ENCODE measurements at places on chromosomes 1 and 21. TPM values are rescaled to one million over a fixed set of nuclear protein-coding genes. Genes with fewer than 3 reads are reported as not detected.

The OR2L3 gene
- not detected for polyA plus RNA-seq

The KRTAP21-2 gene
- polyA plus RNA-seq: not detected

The RAVER2 gene
- 26.2 TPM for polyA plus RNA-seq

The DNASE2B gene
- 0.08 TPM for polyA plus RNA-seq

DNA sequence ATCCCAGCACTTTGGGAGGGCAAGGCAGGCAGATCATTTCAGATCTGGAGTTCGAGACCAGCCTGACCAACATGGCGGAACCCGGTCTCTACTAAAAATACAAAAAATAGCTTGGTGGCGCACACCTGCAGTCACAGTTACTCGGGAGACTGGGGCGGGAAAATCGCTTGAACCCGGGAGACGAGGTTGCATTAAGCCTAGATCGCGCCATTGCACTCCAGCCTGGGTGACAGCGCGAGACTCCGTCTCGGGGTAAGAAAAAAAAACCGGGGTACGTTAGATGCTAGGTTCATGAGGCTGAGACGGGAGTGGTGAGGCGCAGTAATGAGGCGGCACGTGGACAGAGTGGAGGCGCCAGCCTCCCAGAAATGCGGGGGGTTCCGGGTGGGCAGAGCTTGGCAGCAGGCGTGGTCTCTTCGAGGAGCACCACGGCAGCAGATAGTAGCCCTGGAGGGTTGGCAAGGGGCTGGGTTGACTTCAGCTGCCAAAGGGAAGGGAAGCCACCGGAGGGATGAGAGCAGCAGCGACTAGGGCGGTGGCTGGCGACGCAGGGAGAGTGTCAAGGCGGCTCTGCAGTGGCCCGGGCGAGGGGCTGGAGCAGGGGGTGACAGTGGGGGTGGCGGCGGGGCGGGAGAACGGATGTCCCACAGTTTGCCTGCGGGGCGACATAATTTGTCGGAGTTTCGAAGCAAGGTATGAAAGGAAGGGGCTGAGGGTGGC lies 832 bp downstream of the MRPL20 start:
- no peak for DNase-seq

GRCh38 chr1:48202030-48202752 lies 20.3 kb upstream of the SLC5A9 start:
- DNase-seq: peak; percentile 55

DNA sequence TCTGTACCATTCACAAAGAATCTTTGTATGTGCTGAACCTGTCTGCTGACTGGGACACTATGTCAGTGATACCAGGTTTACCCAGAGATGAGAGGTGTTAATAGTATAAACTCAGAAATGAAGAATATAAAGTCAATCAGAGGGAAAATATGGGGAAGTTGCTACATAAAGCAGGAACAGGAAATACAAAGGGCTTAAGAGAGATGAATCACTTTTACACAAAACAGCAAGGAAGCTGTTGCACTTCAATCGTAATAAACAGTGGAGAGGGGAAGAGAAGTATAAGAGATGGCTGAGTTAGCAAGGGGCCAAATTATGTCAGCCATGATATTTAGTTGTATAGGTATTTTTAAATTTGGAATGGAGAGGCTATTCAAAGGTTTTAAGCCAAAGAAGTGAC lies 890.2 kb upstream of the NCAM2 start:
- no peak for DNase-seq

GRCh38 chr1:78045563-78045925 lies 222 bp upstream of the GIPC2 start:
- DNase-seq: no peak

- no peak for DNase-seq
Measured at GRCh38 chr1:57850176-57850940, 426.5 kb upstream of the DAB1 start.

DNA sequence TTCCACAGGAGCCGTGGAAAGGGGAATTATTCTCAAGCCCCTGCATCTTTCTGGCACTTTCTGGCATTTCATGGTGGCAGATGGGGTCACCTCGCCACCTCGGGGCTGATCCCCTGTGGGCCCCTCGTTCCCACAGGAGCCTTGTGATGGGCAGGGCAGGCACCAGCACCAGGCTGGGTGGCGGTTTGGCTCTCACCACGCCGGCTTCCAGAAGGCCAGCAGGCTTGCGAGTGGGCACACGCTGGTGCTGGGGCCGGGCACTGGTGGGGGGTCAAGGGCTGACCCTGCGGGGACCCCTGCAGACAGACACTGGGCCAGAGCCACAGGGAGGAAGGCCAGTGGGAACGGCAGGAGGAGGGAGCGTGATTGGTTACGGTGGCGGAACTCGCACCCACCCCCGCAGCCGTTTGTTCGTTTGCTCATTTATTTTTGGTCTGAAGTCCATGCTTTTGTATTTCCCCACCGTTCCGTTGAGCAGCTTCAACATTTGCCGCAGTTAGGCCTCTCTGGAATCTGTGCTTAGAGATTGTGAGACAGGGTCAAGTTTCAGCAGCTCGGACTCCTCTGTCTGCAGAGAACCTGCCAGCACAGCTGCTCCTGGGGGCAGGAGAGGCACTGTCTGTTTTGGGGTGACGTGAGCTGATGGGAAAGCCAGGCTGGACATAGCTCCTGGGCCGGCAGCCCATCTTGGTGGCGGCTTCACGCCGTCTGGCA lies 5.3 kb downstream of the COL18A1 start:
- DNase-seq: no peak

DNA sequence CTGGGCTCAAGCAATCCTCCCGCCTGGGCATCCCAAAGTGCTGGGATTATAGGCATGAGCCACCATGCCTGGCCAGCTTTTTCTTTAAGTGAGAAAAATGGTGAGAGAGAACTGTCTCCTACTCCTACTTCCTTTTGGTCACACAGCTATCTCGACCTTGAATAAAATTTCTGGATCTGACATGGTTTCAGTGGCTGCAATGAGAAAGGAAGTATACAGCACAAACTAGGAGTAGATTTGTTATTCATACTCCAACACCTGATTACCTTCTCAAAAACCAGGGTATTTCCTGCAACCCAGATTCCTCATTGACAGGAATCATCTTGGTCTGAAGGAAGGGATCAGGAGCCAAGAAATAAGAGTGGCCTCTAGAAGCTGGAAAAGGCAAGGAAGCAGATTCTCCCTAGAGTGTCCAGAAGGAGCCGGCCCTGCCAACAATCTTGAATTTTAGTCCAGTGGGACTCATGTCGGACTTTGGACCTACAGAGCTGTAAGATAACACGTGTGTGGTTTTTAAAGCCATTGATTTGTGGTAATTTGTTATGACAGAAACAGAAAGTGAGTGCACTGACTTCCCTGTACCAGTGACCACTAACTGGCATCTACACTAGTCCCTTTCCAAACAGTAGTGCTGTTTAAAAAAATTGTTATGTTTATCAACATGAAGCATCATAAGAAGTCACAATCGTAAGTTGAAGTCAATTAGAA lies 516.6 kb downstream of the SMYD3 start:
- no peak for DNase-seq
